Cerebellum (tissue), 4 donors: ENCODE measurements at places on chromosomes 2 and 18. TPM values are rescaled to one million over a fixed set of nuclear protein-coding genes. Genes with fewer than 3 reads are reported as not detected.

The MOGAT1 gene
- total RNA-seq: not detected

The LRP2 gene
- total RNA-seq: 22.0 TPM

The HRH4 gene
- total RNA-seq: 0.18 TPM

The FAM228A gene
- 3.5 TPM for total RNA-seq

The POTEE gene
- total RNA-seq: 0.18 TPM

The MFSD6 gene
- 41.2 TPM for total RNA-seq

The HOXD13 gene
- not detected for total RNA-seq

DNA sequence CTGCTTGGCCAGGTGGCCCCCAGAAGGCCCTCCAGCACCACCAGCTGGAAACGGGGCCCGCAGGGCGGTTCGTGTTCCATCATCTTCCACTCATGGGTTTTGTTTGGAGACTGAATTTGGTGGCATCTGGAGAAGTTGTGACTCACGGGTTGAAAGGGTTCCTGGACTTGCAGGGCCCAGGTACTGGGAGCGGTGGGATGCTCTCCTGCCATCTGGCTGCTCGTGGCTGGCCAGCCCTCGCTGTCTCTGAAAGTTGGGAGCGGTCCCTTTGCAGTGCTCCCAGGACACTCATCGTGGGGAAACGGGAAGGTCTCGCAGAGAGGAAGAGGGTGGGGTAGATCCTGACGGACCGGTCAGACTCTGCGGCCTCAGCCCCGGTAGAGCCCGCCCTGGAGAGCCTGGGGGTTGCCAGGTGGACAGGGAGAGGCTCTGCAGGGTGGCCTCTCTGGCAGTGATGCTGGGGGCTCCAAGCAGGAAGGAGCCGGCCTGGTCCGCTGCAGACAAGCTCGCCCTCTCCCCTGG lies 47.5 kb downstream of the TWIST2 start:
- no peak for DNase-seq

DNA sequence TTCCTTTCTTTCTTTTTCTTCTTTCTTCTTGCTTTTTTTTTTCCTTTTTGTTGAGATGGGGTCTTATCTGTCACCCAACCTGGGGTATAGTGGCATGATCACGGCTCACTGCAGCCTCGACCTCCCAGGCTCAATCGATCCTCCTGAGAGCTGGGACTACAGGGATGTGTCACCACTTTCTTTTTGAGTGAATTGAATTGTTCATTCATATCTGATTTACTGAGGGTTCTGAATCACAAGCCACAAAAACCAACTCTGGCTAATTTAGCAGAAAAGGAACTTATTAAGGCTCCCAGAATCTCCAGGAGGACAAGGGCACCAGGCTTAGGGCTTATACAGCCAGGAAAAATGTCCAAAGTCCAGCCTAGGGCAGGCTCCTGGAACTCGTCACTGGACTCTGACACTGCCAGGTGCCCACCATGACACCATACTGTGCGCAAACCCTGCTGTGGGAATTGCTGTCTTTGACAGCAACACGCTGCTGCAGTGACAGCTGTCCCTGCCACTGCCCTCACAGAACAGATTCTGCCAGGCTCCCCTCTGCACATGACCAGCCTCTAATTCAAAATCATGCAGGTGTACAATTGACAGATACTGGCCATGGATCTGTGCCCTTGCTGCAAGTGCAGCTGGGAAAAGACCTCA lies 42.9 kb upstream of the EML6 start:
- DNase-seq: no peak

- DNase-seq: no peak
Measured at GRCh38 chr18:50011813-50012435, 183.0 kb downstream of the MYO5B start.

- peak; percentile 39 for DNase-seq
Measured at GRCh38 chr2:134718023-134718816, 580 bp downstream of the TMEM163 start.

DNA sequence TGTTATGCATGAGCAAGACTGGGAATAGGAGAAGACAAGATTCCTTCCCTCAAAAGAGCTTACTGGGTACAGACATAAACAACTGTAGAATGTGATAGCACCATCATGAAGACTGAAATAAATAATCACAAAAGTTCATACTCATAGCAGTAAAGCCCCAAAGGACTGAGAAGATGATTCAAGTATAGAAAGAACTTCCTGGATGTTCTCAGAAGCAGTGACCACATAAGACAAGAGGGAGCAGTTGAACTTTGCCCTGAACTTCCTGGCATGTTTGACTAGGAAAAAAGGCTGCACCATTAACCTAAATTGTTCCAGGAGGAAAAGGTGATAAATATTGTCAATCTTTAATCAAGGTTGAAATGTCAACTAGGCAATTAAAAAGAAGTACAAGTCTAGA lies 57.8 kb upstream of the CCDC141 start:
- no peak for DNase-seq

DNA sequence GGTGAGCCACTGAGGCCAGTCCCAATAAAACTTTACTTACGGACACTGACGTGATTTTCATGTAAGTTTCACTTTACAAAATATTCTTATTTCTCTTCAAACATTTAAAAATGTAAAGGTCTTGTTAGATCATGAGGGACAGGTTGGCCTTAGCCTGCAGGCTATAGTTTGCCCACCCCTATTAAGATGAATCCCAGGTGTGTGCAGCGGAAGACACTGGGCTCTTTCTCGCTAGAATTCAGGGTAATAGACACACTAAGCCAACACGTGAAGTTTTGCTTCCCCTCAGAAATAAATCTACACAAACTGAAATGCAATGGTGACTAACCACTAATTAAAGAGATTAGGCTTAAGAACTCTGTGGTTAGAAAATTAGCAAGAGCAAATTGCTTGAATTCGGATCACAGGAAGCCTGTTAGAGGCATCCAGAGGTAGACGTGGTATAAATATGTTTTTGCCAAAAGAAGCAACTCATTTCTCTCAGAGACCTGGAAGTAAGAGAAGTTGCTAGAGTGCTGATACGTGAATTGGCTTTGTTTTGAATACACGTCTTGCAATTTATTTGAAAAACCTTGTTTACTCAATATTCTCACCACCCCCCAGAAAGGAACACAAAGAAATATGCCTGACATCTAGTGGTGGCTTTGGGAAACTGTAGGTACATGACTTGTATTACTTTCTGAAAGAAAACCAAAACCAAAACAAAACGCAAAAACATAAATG lies 151.6 kb downstream of the DTNB start:
- peak; percentile 59 for DNase-seq

GRCh38 chr2:240436683-240437550 lies 1.5 kb downstream of the GPC1 start:
- DNase-seq: no peak

DNA sequence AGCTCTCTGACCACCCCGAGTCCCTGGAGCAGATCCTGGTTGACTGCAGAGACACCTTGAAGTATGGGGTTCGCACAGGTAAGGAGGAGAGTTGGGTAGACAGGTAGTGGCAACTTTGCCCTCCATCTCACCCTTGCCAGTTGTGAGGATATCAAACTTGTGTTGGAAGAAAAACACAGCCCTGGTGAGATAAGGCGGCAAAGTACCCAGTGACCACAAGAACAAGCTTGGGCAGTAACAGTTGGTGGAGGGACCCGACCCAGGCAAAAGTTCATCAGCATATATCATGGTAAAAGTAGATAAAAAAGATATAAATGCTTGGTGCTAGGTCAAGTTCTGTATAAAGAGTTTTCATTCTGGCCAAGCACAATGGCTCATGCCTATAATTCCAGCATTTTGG lies 14.4 kb downstream of the GAD1 start:
- DNase-seq: no peak

DNA sequence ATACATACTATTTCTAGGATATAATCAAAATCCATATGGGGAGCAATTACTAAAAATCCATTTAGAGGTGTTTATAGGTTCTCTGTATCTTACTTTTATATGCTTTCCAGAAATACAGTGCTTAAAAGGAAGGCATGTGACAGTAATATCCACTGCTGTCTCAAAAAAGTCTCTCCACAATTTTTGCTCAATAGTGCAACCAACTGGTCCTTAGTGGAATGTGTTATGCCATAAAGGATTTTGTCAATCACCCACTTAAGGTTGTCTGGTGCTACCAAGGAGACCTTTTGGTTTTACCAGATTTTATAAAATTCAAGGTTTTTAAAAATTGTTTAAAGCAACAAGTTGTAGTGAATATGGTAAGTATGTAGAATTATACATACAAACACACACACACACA lies 328.5 kb upstream of the DSEL start:
- DNase-seq: no peak

GRCh38 chr2:131011486-131011885 lies 81.8 kb downstream of the FAM168B start:
- DNase-seq: peak; percentile 36

GRCh38 chr2:174209325-174209724 lies 39.0 kb downstream of the OLA1 start:
- DNase-seq: no peak

DNA sequence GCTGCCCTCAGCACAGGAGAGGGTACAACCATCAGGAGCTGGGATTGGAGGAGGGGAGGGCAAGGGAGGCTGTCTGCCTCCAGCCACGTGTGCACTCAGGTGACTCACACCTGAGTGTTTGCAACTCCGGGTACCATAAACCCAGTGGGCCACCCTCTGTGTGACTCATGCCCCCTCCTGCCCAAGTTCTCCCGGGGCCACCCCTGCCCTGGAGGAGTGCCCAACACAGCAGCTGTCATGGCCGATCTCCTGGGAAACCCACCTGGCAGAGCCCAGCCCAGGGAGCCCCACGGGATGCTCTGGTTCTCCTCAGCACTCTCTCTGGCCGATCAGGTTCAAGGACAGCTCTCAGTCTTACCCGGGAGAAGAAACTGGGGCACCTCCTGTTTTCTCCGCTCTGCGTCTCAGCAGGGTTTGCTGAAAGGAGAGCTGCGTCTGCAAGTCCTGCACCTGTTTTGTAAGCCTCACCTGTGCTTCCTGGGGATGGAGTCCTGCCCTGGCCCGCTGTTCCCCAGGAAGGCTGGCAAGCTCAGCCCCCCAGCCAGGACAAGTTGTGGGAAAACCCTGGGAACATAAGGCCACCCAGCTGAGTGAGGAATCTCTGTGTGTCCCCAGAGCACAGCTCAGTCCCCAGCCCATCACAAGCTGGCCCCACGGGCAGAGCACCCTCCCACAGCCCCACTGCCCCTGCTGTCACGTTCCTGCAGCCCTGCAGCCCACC lies 44.0 kb upstream of the UBE2F start:
- peak; percentile 22 for DNase-seq

DNA sequence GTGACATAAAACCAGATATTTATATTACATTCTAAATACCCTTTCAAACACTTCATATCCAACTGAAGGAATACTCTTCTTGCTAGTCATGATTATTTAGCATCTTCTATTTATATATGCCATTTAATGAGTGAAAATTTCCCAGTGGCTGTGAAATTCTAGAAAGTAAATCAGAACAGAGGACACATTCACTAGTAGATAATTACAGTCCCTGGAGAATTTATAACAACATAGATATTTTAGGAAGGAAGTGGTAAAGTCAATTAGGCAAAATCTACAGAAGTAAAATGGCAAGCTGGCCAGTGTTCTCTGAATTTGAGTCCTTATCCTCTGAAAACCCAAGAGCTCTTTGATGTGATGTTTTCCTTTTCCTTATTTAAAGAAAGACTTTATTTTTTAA lies 121.8 kb downstream of the PMAIP1 start:
- no peak for DNase-seq

DNA sequence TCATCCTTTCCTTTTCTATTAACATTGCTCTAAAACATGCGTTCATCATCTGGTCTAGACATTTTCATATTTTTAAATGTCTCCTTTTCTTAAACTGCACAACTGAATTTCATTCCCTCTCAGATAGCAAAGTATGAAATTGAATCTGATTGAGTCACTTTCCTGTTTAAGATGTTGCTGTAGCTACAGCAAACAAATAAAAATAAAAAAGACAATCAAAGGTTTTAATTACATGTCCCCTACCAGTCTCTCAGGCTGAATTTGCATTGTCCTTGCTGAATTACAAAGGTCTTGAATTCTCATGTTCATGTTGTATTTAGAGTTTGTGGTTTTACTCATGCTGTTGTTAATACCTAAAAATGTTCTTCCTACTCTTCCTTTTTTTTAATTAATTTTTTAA lies 537.9 kb upstream of the LRATD1 start:
- no peak for DNase-seq

DNA sequence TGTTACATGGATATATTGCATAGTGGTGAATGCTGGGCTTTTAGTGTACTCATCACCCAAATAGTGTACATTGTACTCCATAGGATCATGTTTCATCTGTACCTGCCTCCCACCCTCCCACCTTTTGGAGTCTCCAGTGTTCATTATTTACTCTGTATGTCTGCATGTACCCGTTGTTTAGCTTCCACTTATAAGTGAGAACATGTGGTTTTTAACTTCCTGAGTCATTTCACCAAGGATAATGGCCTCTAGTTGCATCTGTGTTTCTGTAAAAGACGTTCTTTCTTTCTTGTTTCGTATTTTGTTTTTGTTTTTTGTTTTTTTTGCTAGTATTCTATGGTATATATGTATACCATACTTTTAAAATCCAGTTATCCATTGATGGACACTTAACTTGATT lies 107.5 kb downstream of the MSTN start:
- DNase-seq: no peak

GRCh38 chr2:49255409-49255971 lies 101.2 kb upstream of the FSHR start:
- peak; percentile 49 for DNase-seq

GRCh38 chr2:3423492-3424170 lies 44.1 kb downstream of the TRAPPC12 start:
- DNase-seq: peak; percentile 35

DNA sequence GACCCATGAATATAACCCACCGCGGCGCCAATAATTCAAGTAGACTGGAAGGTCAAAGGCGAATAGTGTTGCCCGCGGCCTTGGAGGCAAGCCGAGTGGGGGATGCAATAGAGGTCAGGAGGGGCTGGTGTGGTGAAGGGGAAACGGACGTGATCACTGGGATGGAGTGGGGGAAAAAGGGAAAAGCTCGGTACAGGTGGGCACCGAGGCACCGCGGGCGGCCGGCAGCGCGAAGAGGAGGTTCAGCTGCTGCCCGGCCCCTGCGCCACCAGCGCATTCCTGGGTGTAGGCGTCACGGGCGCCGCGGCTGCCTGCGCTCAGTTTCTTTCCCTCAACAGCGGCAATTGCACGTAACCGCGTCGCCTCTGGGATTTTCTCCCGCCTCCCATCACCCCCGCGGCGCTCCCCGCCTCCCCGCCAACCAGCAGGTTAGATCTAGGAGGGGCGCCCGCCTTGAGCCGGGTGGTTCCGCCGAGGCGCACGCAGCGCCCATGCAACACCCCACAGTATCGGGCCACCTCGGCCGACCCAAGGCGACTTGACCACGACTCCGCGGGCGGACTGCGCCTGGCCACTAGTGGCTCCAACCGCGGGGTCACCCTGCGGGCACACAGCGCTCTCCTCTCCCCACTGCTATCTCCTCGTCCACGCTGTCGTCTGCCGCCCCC lies 1.5 kb downstream of the RND3 start:
- DNase-seq: peak; percentile 1

DNA sequence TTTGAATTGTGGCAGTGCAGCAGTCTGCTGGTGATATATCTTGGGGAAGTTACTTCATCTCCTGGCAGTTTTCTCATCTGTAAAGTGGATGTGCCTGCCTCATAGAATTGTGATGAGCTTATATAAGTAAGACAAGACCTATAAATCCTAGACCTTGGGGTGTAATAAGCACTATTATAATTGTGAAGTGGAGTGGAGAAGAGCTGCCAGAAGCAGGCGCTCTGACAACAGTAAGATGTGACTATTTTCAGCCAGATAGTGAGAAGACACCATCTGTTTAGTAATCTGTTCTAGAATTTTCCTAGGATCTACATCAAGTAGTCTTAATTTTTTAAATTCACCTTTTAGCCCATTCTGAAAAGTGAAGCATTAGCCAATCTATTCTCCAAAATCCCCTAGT lies 85.6 kb upstream of the TSPYL6 start:
- peak; percentile 60 for DNase-seq

- DNase-seq: no peak
Measured at GRCh38 chr2:172643142-172643541, 87.3 kb downstream of the PDK1 start.
